ENCODE measurements at places on chromosomes 2 and 18. TPM values are rescaled to one million over a fixed set of nuclear protein-coding genes. Genes with fewer than 3 reads are reported as not detected.

RGPD3 gene
- under 0.01 TPM for total RNA-seq

MAP3K19 gene
- not detected for total RNA-seq

ALPG gene
- not detected for total RNA-seq

AGFG1 gene
- 75.0 TPM for total RNA-seq

TMEM185B gene
- total RNA-seq, result 43.2 TPM

B3GNT7 gene
- total RNA-seq, result not detected

ESPNL gene
- 0.39 TPM for total RNA-seq

Measured in subcutaneous preadipocyte (primary cell).